ENCODE measurements at places on chromosomes 11 and 22.

DNA sequence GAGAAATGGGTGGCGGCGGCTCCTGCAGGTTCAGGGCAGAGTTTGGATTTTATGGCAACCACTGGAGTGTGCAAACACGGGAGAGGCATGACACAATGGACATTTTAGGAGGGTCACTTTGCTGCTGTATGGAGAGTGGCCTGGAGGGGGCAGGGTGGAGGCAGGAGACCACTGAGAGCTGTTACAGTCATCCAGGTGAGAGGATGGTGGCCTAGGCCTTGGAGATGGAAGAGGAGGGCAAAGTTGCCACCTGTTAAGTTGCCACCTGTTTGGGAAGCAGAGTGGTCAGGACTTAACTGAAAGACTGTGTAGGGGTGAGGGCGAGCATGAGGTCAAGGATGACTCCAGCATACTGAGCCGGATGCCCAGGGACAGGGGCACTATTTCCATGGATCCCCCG is 2.3 kb upstream of the RAD9A start:
- DNase-seq = no peak

GRCh38 chr11:123055191-123055901 is 6.6 kb downstream of the HSPA8 start:
- DNase-seq = no peak

DNA sequence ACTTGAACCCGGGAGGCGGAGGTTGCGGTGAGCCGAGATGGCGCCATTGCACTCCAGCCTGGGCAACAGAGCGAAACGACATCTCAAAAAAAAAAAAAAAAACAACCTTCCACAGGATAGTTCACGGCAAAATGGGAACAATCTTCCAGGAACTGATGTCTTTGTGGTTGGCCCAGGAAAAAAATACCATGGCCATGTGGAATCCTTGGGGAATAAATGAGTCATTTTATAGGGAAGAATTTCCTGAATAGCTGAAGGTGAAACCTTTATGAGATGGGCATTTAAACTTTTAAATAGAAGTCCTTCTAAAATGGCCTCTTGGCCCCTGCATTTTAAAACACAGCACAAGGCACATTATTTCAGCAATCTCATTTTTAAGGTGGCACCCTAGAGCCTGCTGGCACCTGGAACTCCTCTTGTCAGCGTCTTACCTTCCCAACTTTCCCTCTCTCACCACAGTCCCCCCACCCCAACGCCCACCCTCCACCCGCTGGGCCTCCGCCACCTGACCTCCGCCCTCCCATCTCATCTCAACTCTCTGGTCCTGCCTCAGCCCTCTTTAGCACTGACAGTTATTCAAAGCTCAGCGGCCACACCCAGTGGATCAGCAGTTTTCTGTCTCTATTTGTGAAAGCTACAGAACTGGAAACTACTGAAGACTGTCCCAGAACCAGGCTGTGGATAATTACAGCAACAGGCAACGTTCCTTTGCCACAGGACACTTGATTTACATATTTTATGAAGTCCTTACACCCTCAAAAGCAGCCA is 43.1 kb downstream of the SCGB1A1 start:
- DNase-seq = no peak

DNA sequence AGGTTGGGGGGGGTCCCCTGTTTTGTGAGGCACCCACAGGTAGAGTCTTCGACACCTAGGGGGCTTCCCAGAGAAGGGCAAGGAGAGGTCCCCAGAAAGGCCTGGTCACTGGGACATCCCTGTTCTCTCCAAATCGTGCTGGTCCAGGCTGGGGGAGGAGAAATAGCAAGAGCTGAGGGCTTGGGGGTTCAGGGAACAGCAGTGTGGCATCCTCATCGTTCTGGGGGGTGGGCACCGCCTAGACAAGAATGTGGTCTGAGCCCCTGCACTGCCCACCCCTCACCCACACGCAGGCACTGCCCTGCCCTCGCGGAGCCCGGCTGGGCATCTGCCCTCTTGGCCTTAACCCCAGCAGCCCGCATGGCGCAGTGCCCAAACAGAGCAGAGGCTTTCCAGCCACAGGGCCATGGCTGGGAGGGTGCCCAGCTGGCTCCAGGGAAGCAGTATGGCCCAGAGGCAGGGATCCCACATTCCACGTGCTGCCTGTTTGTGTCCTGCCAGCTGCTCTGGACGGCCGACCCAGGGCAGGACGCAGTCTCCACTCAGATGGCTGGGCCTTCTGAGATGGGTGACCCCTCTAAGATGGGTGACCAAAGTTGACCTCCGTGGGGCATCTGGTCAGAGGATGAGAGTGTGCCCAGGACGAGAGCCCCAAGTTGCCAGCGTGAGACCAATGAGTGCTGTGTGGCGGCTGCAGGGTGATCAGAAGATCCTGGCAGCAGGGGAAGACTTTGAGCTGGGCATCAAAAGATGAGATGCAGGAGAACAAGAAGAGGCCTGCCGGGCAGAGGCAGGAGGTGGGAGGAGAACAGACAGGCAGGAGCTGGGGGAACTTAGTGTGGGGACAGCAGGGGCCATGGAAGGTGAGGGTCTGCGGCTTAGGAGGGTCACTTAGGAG is 14.4 kb downstream of the SCARF2 start:
- DNase-seq = no peak

DNA sequence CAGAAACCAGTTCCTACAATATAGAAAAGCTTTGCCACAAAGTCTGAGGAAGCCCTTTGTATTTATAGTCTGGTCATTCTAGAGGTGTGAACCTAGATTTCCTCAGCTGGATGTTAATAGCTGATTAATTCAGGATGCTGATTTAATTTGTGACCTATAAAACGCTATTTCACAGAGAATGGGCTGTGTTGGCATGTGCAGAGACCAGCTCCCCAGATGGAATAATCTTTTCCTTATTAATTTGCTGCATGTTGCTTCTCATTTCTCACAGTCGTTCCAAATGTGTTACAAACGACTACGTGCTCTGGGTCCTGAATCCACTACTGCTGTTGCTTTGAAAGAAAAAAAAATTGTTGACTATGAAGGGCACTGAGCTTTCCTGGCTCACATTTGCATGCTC is 49.3 kb downstream of the BDNF start:
- no peak for DNase-seq

GRCh38 chr11:47185305-47186075 is 744 bp downstream of the PACSIN3 start:
- peak; percentile 87 for DNase-seq

- DNase-seq = no peak
Measured at GRCh38 chr11:45906965-45907611, at the start of gene FREY1. TSS of gene FREY1 (minus strand) at chr11:45907271. CDS start at chr11:45907245, 26 bp downstream.

GRCh38 chr11:112644410-112645131 is 316.6 kb upstream of the NCAM1 start:
- DNase-seq = no peak

DNA sequence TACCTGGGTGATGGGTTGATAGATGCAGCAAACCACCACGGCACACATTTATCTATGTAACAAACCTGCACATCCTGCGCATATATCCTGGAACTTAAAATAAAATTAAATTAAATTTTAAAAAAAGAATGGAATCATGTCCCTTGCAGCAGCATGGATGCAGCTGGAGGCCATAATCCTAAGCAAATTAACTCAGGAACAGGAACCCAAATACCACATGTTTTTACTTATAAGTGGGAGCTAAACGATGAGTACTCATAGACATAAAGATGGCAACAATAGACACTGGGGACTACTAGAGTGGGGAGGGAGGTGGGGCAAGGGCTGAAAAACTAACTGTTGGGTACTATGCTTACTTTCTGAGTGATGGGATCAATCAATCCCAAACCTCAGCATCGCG is 40.9 kb downstream of the CWC15 start:
- DNase-seq = no peak

DNA sequence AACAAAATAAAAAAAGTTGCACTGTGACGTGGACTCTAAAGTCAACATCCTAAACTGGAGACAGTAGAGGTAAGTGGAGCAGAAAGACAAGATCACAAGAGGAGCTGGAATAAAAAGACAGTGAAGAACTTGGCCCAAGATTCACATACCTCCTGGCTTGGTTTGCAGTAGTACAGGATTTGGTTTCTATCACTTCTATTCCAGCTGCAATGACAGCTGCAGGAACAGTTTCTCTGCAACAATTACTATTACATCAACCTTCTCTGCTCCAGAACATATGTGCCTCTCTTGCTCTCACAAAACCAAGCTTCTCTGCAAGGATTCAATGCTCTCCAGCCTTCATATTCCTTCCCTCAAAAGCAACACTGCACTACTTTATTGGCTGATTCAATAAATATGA is 7.8 kb upstream of the KDM2A start:
- DNase-seq = no peak

Data from right kidney (tissue), 9 donors.